ENCODE measurements at places on chromosomes 1 and 21.

- no peak for DNase-seq
Observed at GRCh38 chr1:219144658-219145315, 28.9 kb upstream of the LYPLAL1 start.

DNA sequence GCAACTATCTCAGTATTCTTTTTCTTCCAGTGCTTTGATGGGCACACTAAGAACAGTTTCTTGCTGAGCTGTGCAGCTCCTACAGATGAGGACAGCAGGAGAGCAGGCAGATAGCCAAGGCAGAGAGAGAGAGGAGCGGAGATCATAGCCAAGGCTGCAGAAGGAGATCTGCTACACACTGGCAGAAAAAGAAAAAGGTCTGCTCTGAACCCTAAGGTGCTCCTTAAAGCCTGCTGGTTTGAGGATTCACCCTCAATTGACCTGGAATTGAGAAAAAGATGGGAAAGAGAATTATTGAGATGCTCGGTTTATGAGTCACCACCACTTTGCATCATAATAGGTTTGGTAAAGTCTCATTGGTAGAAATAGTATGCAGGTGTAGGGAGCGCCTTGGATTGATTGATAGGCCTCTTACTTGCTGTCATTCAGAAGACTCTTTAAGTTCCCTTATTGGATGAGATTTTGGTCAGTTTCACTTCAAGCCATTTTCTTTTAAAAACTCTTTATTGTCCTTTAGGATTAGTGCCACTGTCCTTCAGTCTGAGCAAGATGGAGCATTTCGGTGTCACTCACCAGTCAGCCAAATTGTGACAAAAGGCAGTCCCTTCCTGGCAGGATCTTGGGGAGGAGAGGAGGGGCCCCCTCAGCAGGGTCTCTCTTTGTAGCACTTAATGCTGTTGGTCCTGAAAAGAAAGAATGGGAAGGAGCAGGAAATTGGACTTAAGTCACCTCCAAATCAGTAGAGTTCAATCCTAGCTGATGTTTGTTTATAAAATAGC, 685.0 kb downstream of the ADGRL2 start:
- DNase-seq, result peak; percentile 31

- no peak for DNase-seq
Observed at GRCh38 chr1:99424087-99424486, 159.8 kb downstream of the PLPPR4 start.

DNA sequence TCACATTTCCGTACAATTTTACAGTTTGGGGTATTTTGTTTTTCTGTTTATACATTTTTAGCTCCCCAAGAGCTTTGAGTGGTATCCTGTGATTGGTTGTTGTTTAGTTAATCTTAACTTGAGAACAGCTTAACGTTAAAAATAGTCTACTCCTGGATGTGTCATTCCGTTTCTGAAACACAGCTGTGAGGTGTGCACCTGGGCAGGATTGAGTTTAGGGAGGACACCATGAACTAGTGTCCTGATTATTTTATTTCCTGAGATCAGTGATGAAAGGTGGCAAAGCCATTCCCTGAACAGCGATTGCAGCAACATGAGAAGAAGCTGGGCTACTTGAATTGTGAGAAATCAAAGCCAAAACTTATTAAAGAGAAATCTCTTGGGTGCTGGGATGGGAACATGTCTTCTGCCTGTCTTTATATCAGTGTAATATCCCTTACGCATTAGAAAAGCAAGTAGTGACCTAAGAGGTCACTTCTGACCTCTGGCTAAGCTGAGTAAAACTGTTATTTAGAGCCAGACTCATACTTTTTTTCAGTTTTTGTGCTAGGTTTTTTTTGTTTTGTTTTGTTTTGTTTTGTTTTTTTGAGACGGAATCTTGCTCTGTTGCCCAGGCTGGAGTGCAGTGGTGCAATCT, 43.4 kb downstream of the ZBTB40 start:
- no peak for DNase-seq

GRCh38 chr1:33424610-33425009, 6.3 kb downstream of the PHC2 start:
- DNase-seq, result no peak

Data from NCI-H1092 treated with DMSO at 0.1 percent for 48 hours (cell line).